Peyer's patch (tissue), 4 donors: ENCODE measurements at places on chromosomes 11 and 22. TPM values are rescaled to one million over a fixed set of nuclear protein-coding genes. Genes with fewer than 3 reads are reported as not detected.

The OR2AG2 gene
- total RNA-seq = 1.2 TPM

The UPK3A gene
- total RNA-seq = 4.0 TPM

The C11orf91 gene
- total RNA-seq = not detected

The NUDT22 gene
- 162 TPM for total RNA-seq

The MISFA gene
- total RNA-seq = not detected

- no peak for DNase-seq
These were observed 150.8 kb upstream of the TIMP3 start for GRCh38 chr22:32650553-32651345.

- DNase-seq = no peak
These were observed 48.9 kb downstream of the APOL1 start for GRCh38 chr22:36301851-36302250.

- no peak for DNase-seq
These were observed 16.6 kb upstream of the AMPD3 start for GRCh38 chr11:10438458-10438857.

DNA sequence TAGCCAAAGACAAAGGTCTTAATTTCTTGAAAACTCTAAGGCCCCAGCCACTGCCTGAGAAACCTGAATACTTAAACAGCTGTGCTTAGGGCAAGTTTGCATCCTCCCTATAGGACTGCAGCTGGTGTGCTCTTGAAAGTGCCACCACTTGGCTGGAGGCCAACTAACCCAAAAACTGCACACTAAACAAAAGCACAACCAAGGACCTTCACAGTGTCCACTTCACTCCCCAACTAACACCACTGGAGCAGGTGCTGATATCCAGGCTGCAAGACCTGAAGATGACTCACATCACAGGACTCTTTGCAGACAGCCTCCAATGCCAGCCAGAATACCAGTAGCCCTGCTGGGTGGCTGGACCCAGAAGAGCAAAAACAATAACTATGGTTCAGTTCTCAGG, 357.7 kb upstream of the ARHGAP42 start:
- no peak for DNase-seq

DNA sequence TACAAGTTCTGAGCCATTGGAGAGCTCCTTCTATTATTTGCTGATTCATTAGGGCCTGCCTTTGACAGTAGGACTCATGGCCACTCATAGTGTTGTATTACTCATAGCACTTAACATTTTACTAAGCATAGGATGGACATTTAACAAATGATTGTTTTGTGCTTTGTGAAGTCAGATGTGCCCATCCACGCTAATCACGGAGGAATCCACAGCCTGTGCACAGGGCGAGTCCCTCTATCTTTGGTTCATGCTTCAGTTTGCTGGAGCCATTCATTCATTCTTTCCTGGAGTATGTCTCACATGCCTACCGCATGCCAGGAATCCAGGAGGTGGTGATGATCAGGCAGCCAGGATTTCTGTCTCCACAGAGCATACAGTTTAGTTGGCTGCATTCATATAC, 254.1 kb downstream of the NTM start:
- no peak for DNase-seq
